ENCODE measurements at places on chromosomes 3 and 15.

DNA sequence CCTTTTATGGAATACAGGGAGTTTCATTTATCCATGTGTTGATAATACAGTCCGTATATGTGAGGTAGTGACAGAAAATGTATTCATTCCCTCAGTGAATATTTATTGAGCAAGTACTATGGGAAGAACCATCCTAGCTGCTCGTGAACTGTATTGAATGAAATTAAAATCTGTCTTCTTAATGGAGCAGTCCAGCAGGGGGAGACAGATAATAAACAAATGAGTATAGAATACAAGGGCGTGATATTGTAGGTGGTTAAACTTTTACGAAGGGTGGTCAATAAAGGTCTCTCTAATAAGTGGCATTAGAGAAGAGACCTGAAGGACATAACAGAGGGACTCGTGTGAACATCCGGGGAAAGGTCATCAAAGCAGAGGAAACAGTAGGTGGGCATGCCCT lies 62.7 kb upstream of the OSTN start:
- no peak for DNase-seq

GRCh38 chr15:29400701-29401100 lies 131.1 kb upstream of the NSMCE3 start:
- no peak for DNase-seq

GRCh38 chr3:132554437-132554836 lies 42.6 kb upstream of the ACKR4 start:
- DNase-seq = no peak

DNA sequence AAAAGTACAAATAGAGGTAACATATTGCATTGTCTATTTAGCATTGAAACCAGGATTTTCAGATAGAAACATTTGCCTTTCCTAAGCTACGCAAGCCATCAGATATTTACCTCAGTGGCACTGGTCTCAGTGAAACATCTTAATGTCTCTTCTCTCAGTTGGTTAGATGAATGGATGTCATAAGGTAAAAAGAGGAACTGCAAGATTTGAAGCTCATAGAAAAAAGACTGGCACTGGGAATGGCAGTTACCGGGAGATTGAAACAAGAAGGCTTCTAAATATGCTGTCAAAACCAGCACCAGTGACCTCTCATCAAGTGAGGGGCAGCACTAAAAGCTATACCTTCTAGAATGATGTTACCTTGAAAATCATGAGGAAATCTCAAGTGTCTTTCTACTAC lies 486.4 kb downstream of the FHIT start:
- DNase-seq = no peak

DNA sequence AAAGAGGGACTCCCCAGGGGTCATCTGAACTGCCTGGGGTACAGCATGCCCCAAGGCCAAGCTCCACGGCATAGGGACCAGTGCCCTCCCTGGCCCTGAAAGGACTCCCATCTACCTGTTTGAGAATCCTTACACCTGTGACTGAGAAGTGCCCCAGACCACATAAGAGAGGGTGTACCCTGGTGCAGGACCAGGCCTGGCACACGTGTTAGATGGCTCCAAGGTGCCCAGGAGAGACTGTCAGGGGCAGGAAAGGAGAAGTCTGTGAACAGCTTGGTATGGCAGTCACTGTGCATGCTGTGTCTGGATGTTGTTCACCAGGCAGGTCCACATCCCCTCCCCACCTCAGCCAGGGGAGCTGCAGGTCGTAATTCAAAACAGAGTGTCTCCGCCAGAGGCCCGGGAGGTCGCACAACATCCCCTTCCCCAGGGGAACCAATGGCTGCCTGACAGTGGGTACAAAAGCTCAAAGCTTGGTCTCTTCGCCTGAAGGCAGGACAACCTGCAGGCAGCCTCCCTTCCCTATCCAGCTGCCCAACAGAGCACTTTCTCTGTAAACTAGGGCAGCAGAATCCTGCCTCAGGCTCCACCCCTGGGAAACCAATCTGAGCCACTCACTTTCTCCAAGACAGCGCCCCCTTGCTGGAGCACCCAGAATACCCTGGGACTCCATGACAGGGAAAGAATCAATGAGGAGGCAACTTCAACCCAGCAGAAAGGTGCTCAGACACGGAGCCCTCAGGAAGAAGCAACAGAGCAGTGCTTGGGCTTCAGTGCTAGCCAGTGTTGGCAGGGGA lies 3.9 kb downstream of the NUP210 start:
- DNase-seq = no peak
